ENCODE measurements at places on chromosomes 4 and X. TPM values are rescaled to one million over a fixed set of nuclear protein-coding genes. Genes with fewer than 3 reads are reported as not detected.

The SPON2 gene
- 27.3 TPM for total RNA-seq

The ASB12 gene
- not detected for total RNA-seq

The PABPC1L2A gene
- not detected for total RNA-seq

The SYTL4 gene
- 12.3 TPM for total RNA-seq

The FDCSP gene
- not detected for total RNA-seq

The MORC4 gene
- 22.6 TPM for total RNA-seq

The RBMXL3 gene
- not detected for total RNA-seq

The C4orf50 gene
- not detected for total RNA-seq

The PCDH19 gene
- total RNA-seq, result 5.2 TPM

The P2RY8 gene
- total RNA-seq, result 2.5 TPM

The DCAF12L2 gene
- not detected for total RNA-seq

The CDX4 gene
- total RNA-seq, result not detected

The TREX2 gene
- total RNA-seq, result 0.80 TPM

The PABPC4L gene
- total RNA-seq, result 1.3 TPM

The CXCL5 gene
- total RNA-seq, result 0.58 TPM

The STOX2 gene
- 6.2 TPM for total RNA-seq

The SPANXN5 gene
- not detected for total RNA-seq

The MAGEB4 gene
- not detected for total RNA-seq

The HTN1 gene
- not detected for total RNA-seq

The PIR gene
- total RNA-seq, result 30.0 TPM

The TMPRSS11E gene
- not detected for total RNA-seq

The ADGRL3 gene
- 5.9 TPM for total RNA-seq

The UVSSA gene
- total RNA-seq, result 19.0 TPM

The SHROOM4 gene
- total RNA-seq, result 22.0 TPM

The SHROOM2 gene
- total RNA-seq, result 0.58 TPM

The MAGEA9B gene
- total RNA-seq, result not detected

The AREG gene
- total RNA-seq, result 41.0 TPM

The DUSP21 gene
- total RNA-seq, result not detected

The TRIM2 gene
- 17.6 TPM for total RNA-seq

The ADH1C gene
- 79.9 TPM for total RNA-seq

The GRXCR1 gene
- total RNA-seq, result not detected

The SH3RF1 gene
- 30.3 TPM for total RNA-seq

The FHL1 gene
- 3,576 TPM for total RNA-seq

The IL1RAPL1 gene
- not detected for total RNA-seq

The MXD4 gene
- total RNA-seq, result 61.3 TPM

The TBC1D9 gene
- total RNA-seq, result 55.5 TPM

The FAM9B gene
- not detected for total RNA-seq

The SMPX gene
- not detected for total RNA-seq

The EPGN gene
- total RNA-seq, result not detected

The DRD5 gene
- total RNA-seq, result not detected

The DDX53 gene
- not detected for total RNA-seq

The UCP1 gene
- total RNA-seq, result not detected

The LRP2BP gene
- 0.64 TPM for total RNA-seq

The IBSP gene
- total RNA-seq, result not detected

The SLIT2 gene
- 11.6 TPM for total RNA-seq

The IL21 gene
- not detected for total RNA-seq

The MAGEA8 gene
- total RNA-seq, result not detected

The UBE2D3 gene
- 316 TPM for total RNA-seq

The JADE3 gene
- 7.2 TPM for total RNA-seq

The PTTG2 gene
- total RNA-seq, result not detected

The SHROOM3 gene
- total RNA-seq, result 0.51 TPM

The ITIH6 gene
- not detected for total RNA-seq

The F8A3 gene
- total RNA-seq, result 19.4 TPM
